ENCODE measurements at places on chromosomes 12 and 14.

DNA sequence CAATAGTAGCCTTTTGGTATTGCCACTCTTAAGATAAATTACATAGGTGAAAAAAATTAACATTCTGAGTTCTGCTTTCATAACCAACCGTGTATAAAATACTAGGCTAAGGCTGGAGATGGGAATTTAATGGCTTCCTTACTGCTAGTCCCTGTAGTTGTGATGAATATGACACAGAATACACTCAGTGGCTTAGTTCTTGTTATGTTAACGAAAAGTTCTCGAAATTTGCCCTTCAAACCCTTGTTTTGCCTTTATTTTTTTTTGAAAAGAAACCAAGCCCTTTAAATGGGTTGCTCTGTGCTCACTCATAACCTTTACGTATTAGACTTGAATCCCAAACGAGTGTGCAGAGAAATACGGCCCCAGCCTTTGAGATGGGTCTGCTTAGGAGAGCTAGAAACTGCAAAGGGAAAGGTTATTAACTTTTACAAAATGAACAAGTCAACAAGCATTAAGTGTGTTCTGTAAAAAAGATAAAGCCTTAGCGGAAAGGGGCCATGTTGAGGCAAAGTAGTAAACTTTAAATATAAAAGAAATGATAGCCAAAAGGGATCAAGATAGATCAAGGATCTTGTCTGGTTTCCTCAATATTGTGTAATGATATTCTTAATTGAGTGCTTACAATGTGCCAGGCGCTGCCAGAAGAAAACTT lies 1.7 kb downstream of the NUDT4 start:
- no peak for DNase-seq

DNA sequence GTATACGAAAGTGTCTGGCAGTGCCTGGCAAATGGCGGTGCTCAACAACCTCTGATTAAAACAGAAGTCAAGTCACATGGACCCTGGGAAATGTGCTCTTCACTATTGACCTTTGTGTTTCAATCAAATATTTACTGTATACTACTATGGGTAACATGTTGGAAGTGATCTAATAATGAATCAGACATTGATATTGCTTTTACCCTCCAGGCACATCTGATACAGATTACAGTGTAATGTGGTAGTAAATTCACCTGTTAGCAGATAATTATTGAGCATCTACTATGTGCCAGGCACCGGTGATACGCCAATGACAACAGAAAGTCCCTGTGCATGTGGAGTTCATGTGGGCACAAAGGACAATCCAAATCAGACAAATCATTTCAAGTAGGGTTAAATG lies 63.1 kb downstream of the STON2 start:
- DNase-seq, result no peak

- DNase-seq, result no peak
These were observed at the start of gene IGF1 for GRCh38 chr12:102480406-102480805. TSS of gene IGF1 (minus strand) at chr12:102480563. CDS start at chr12:102480381, 182 bp downstream.

DNA sequence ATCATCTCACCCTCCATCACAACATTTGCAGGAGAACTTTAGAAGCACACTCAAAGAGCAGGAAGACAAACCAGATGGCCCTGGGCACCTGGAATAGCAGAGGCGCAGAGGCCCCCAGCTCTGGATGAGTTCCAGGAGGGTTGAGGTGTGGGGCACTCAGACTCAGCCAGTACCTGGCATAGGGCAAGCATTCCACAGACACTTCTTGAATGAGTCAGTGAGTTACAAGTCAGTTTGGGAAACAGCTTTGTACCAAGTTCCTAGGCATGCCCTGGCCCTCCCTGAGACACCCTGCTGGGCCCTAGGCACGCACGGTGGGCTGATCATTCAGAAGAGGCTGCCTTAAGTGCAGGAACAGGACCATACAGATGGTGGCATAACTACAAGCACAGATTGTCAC lies 54.3 kb downstream of the MAP3K9 start:
- no peak for DNase-seq

GRCh38 chr12:12720052-12720451 lies 2.9 kb downstream of the CDKN1B start:
- DNase-seq, result no peak

GRCh38 chr12:57735952-57736740 lies 2.4 kb downstream of the AGAP2 start:
- no peak for DNase-seq

DNA sequence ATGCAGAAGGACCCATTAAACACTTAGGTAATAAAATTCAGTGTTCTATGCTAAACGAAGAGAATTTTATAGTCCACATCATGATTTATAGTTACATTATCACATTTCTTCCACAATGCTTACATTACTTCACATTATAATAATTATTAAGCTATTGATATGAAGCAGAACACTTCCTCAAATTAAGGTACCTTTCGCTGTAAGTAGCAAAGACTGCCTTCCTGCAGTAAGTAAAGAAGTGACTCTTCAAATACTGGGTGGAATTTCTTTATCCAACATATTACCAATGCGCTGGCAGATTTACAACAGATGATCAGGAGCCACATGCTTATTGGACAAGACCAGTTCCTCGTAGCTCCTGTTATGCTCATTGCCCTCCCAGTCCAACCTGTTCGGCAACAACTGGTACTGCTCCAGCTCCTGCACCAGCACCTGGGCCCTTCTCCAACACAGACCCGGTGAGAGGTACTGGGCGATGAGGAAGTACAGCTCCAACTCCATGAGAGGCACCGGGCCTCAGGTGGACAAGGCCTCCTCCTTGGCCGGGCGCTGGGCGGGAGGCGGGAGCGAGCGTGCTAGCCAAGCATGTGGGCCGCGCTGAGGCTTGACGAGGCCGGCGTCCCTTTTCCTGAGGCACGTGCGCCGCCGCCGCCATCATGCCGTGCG lies 210.7 kb upstream of the ATP2B1 start:
- no peak for DNase-seq

DNA sequence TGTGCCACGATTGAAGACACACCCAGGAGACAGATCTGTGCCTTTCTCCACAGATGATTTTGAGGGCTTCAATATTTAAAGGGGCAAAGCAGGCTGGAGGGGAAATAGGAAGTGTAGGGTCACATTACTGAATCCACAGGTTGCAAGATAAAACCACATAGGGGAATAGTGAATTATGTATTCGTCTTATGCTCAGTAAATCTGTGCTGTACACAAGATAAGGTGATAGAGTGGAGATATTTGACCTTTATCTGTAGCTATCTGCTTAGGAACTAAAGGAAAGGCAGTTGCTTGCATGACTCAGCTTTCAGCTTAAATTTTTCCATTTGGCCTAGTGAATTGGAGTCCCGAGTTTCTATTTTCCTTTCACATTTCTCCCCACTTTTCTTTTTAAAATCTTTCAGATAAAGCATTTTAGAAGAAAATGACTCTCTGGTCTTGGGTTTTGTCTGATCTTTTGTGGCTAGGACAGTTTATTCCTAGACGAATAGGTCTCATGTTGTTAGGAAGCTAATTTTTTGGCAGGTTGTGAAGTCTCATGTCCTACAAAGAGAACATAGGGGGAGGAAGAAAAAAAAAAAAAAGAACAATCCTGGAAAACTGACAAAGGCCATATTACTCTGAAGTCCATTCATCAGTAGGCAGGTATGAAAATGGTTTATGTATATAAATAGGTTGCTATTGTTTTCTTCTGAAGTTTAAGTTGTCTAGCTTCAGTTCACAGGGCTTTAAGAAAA lies 55.4 kb downstream of the FBXO33 start:
- no peak for DNase-seq

DNA sequence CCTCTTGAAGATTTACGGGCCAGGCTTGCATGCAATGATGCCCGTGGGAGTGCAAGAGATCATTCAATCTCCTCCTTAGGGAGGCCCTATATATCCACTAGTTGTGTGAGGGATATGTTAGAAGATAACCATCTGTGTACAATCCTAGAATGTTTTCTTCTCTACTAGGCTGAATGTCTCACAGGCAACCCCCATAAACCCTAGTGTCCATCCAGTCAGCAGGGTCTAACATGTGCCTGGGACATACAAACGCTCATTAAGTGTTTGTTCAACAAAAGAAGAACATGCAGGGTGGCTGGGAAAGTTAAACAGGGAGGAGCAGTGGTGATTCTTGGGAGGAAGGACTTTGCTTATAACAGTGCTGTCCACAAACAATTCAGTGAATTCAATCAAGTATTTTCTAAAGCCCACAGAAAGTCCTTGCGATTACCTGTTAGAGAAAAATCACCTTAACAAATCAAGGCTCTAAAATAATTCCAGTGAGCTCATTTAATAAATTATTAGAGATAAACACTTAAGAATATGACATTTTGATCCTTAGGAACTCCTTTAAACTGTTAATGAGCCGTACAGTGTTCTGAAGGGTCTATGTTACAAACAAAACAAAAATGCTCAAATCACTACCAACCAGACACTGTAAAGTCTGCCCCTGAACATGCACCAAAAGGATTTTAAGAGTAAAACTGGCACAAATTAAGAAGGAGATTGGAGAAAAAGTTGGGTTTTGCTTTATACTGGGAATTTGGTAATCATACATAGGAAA lies 96.6 kb upstream of the FERMT2 start:
- no peak for DNase-seq

- no peak for DNase-seq
These were observed 578.6 kb downstream of the SLC16A7 start for GRCh38 chr12:60174476-60174875.

GRCh38 chr12:96258104-96258961 lies 64.2 kb downstream of the ELK3 start:
- DNase-seq, result no peak

GRCh38 chr14:78688503-78688902 lies 518.3 kb downstream of the NRXN3 start:
- no peak for DNase-seq

- no peak for DNase-seq
These were observed 61.6 kb downstream of the SERPINA3 start for GRCh38 chr14:94673781-94674231.

GRCh38 chr12:51519755-51520154 lies 71.3 kb upstream of the SCN8A start:
- no peak for DNase-seq

Data from suprapubic skin (tissue), 4 donors.